ENCODE measurements at places on chromosomes 3 and 15. TPM values are rescaled to one million over a fixed set of nuclear protein-coding genes. Genes with fewer than 3 reads are reported as not detected.

GRCh38 chr15:65646486-65646885 lies 24.7 kb downstream of the SLC24A1 start:
- no peak for DNase-seq

GRCh38 chr3:114624571-114625181 lies 330.8 kb downstream of the TIGIT start:
- peak; percentile 72 for DNase-seq

GRCh38 chr3:178472941-178473340 lies 63.3 kb upstream of the KCNMB2 start:
- no peak for DNase-seq

DNA sequence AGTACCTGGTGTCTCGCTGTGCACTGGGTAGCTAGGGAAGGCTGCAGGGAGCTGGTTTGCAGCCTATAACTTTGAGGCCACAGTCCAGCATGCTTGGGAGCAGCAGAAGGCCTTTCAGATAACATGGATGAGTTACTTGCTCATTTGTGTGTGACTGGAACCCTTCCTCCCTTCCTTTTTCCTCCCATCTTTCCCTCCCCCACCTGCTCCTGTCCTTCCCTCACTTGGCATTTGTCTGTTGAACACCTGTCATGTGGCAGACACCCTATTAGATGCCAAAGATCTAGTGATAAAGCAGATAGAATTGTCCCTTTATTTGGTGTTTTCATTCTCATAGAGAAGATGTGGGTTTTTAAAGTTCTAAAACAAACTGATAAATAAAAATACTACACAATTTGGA lies 71.6 kb downstream of the LRTM1 start:
- peak; percentile 17 for DNase-seq

FHIT gene
- 5.4 TPM for total RNA-seq
